ENCODE measurements at places on chromosomes 2 and 18.

GRCh38 chr2:68190991-68191731 is 33.5 kb downstream of the PNO1 start:
- DNase-seq, result no peak

DNA sequence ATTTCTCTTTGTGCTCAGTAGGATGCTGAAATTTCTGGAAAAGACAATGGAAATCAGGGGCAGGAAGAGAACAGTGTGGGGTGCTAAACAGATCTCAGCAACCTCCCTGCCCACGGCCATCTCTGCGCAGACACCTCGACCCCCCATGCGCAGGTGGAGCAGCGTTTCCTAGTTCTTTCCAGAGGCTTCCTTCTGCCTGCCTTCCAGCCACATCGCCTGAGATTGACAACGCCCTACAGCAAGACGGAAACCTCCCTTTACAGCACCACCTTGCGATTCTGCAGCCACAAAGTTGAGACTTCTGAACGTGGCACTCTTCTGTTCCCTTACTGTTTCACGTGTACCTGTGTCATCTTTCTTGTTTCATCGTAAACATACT is 31.4 kb upstream of the CASP8 start:
- DNase-seq, result no peak

GRCh38 chr2:31580321-31581117 is at the start of gene SRD5A2:
TSS of gene SRD5A2 (minus strand) at chr2:31580938. CDS start at chr2:31580900, 38 bp downstream.
- no peak for DNase-seq

DNA sequence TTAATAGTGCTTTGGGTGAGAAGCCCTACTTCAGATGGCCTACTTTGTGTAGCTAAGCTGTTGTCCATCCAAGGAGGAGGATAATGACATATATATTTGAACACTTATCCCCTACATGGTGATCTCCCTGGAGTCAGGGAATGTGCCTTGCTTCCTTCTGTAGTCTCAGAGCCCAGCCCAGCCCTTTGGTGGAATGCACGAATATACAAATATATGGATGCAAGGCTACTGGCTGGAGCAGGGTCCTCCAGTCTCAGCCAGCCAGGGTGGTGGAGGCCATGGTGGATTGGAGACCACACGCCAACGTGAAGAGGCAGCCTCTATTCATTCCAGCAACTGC is 150.6 kb upstream of the RIOK3 start:
- no peak for DNase-seq
